ENCODE measurements at places on chromosomes 16 and 17.

- DNase-seq = no peak
These were observed 53.3 kb upstream of the ACSF3 start for GRCh38 chr16:89040391-89040790.

- no peak for DNase-seq
These were observed 6.9 kb upstream of the UTP6 start for GRCh38 chr17:31908386-31908785.

DNA sequence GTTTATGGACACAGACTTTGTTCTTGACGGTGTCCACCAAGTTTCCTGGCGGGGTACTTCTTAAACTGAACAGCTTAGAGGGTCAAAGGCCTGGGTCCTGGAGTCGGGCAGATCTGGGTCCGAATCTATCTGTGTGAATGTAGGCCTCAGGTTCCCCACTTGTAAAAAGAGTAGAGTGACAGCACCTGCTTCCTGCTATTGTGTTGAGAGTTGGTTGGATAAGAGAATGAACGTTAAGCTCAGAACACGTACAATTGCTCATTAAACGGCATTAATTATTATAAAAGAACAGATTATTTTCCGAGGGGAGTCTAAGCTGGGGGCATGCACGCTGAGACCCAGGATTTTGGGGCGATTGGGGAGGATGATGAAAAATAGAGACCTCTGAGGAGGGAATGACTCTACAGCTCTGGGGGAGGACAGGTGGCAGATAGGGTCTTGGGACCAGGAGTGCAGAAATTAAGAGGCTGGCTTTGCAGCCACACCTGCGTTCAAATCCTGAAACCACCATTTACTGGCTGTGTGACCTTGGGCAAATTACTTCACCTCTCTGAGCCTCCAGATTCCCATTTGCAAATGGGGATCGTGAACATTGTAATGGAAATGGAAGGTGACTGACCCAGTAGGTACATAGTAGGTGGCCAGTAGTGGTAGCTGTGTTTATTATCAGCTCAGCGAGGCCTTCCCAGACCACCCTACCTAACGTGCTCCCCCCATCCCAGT is 862 bp downstream of the CLEC16A start:
- no peak for DNase-seq

DNA sequence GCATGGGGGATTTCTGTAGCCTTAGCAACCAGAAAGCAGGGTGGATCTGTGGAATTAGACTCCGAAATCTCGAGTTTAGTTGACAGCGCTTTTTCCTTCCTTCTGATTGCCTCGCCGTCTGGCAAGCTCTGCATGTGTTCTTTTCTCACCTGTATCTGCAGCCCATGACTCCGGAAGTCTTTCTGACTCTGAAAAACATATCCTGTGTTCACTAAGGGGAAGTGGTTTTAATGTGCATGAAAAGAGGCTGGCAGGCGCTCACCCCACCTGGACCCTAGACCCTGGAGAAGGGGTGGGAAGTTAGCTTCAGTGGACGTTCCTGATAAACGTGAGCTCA is 158.5 kb downstream of the RPTOR start:
- no peak for DNase-seq

GRCh38 chr17:29789196-29790170 is 140.5 kb downstream of the SSH2 start:
- peak; percentile 69 for DNase-seq

GRCh38 chr16:56263711-56264608 is 72.7 kb downstream of the GNAO1 start:
- DNase-seq = no peak

DNA sequence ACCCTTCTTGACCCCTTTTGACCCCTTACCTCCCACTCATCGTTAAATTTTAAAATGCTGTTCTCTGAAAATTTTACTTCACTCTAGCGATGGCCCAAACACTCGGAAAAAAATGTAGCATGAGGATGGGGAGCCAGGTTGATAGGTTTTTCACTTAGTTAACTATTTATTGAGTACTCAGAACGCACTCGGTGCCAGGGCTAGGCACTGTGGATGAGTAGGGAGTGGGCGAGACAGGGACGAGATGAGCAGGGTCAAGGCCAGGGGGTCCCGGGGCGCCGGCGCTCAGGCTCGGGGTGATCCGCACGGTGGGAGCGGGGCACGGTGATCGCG is 392 bp downstream of the ZSCAN32 start:
- DNase-seq = no peak

DNA sequence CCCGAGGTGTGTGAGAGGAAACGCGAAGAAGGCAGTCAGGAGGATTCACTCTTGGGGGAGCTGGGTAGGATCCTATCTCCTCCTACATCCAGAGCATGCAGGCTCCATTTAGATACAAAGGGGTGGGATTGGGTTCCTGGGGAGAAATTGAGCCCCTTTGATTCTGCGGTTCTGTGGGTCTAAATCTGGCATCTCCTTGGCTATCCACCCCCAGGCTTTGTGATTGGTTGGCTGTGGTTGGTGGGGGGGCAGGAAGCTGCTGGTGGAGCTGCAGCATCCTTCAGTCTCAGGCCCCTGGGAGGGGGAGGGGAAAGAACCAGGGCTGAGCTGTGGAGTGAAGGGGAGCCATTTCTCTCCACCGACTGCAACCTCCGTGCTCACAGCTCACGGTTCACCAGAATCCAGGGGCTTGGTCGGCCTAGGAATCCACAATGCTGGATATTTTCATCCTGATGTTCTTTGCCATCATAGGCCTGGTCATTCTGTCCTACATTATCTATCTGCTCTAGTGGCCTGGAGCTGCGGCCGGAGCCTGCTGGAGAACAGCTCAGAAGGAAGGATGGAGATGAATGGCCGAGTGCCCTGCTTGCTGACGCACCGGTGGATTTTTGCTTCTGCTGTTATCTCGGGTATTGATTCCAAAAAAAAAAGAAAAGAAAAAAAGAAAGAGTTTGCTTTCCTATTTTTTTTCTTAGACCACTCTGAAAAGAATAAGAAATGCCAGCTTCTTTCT is at the start of gene LASP1NB:
Gene LASP1NB (plus strand): TSS at position 352 of the 733 bp plus-strand sequence.
- peak; percentile 90 for DNase-seq
